NCI-H2081 (cell line): ENCODE measurements at places on chromosomes 5 and 9.
A peak's percentile ranks its signal among the peaks of the same experiment; 100 is the strongest.

DNA sequence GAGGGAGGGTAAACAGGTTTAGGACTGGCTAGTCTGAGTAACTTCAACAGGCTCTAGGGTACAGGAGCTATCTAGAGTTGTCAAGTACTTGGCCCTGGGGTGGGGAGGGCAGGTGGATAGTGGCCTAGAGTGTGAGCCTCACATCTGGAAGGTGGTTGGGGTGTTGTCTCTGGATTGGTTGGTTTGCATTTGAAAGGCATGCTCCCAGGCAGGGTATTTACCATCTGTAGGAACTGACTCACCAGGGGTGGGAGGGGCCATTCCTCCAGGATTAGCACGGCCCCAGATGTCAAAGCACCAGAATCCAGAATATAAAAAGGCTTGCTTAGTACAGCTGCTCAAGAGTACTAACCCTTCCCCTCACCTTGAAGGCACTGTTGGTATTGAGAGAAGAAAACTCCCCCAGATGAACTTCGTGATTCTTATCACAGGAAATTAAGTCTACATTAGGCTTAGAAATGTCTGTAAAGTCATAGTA is 193.3 kb downstream of the NTRK2 start:
- DNase-seq, result no peak

DNA sequence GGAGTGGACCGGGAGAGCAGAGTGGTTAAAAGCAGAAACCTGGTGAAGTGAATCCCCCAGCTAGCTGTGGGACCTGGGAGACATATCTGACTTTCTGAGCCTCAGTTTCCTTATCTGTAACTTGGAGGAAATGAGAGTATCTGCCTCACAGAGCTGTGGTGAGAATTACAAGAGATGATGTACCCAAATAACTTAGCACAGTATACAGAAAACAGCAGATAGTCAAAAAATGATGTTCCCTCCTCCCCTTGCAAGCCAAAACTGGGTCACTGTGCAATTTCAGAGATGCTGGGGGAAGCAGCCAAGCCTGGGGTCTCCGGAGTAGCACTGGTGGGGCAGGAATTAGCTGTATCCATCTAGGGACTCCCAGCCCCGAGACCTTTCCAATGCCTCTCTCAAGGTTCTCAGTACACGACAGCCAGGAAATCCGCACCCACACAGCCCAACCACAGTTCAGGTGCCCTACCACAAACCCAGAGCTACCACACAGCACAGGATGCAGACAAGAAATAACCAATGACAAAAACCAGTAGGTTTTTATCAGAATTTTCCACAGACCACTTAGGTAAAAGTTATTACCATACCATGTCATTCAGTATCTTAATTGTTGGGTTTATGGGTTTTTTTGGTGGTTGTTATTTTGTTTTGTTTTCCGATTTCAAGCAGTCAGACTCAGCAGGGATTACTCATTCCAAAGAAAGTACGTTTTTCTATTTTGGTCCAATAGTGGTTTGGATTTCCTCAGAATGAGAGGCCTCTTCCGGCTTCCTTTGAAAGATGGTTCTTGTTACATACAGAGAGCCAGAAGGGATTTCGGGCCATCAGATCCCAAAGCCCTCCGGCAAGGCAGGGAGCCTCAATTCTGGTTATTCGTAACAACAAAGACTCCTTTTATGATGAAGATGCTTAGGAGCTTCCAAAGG is 4.9 kb upstream of the HRH2 start:
- DNase-seq, result no peak

GRCh38 chr5:61205013-61205412 is 42.7 kb upstream of the SMIM15 start:
- no peak for DNase-seq

- no peak for DNase-seq
These were observed 98.6 kb upstream of the IER5L start for GRCh38 chr9:129276486-129277230.

DNA sequence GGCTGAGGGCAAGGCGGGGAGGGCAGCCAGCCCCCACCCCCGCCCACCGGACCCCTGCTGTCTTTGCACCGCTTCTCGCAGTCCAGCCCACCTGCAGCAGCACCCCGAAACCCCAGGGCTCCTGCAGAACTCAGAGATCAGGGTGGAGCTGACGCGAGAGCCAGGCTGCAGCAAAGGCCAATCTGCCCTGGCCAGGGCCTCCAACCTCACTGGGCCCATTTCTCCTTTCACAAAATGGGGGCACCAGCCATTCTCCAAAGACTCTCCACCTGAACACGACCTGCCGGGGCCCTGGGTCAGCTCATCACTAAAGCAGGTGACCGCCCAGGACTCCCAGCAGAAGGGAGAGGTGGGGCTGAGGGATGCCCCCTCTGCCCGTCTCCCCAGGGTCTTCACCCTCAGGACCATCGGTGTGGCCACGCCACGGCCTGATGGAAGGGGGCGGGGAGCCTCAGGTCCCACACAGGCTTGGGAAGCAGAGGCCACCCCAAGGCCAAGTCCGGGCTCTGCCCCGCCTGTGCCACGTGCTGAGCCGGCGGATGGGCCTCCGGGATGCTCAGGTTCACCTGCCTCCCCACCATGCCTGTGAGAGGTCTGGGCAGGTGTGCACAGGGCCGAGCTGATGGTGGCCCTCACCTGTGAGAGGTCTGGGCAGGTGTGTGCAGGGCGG is 13.1 kb downstream of the NACC2 start:
- DNase-seq, result no peak

- no peak for DNase-seq
These were observed 366.0 kb downstream of the KDM4C start for GRCh38 chr9:7123743-7124142.

GRCh38 chr5:59115345-59115744 is 532.5 kb downstream of the RAB3C start:
- DNase-seq, result no peak

GRCh38 chr5:15669826-15670225 is 169.8 kb downstream of the FBXL7 start:
- DNase-seq, result no peak

DNA sequence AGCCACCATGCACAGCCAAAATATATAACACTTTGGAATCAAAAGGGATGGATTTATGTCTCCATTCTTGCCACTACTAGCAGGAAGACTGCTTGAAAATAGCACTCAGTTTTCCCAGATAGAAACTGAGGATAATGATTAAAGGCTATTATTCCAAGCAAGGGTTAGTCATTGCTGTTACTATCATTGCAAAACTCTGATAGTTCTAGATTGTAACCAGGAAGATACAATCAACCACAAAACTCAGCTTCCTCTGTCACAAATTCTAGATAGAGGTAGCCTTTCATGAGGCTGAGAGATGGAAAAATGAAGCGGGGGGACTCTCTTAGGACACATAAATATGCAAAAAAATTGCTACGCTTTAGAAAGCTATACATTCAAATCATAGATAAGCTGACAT is 3.1 kb downstream of the ANXA1 start:
- no peak for DNase-seq

- no peak for DNase-seq
These were observed 137.1 kb downstream of the SUSD1 start for GRCh38 chr9:112038017-112038408.

- no peak for DNase-seq
These were observed 5.9 kb downstream of the TEX10 start for GRCh38 chr9:100346836-100347235.

GRCh38 chr9:7944572-7944971 is 145.0 kb upstream of the DMAC1 start:
- DNase-seq, result peak; percentile 14

DNA sequence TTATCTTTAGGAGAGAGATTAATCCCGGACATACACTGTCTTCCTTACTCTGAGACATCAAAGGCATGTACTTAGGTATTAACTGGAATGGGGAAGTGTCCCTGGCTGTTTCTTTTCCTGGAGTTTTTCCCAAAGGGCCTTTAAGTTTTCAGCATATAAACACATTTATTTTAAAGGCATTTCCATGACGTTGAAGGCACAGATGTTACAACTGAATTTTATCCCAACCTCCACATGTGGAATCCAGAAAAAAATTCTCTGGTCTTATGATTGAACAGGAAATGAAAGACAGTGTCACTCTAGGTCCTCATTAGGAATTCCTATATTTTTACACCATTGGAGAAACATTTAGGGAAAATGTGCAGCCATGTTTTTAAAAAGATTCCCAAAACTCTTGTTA is 41.6 kb upstream of the SHOC1 start:
- no peak for DNase-seq

- DNase-seq, result no peak
These were observed 365.0 kb downstream of the DMRT2 start for GRCh38 chr9:1415146-1415545.

DNA sequence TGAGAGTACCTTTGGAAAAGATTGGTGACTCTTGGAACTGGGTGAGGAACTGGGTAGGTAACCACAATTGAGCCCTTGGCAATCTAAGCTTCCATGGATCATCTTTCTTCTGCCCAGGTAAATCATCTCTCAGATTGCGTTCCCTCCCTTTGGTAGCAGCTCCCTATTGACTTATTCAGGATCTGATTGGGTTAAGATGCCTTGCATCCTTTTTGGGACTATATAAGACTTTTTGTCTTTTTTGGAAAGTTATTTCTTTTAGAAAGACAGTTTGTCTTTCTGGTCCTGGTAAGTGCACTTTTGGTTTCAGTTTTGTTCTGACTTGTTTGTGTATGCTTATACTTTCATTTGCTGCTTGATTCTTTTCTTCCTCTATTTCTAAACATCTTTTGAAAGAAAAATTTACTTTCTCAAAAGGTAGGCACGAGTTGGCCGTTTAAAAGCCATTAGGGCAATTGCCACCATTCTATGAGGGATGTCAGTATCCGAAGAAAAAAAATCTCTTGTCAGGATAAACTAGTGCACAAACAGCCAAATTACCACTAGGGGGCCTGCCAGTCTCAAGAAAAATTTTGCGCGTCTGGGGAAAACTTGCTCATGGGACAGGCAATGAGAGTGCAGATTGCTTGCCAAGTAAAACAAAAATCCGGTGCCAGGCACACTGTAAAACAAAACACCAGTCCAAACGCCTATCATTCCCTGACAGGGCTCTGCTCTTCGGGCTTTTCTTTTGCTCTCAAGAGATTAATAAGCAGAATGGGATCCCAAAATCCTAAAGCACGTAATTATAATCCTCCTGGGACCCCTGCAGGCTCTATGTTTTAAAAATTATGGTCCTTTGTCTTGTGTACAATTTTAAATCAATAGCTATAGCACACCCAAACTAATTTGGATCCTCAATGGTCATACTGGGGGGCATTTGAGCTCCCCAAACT is 12.8 kb downstream of the OR1J1 start:
- peak; percentile 89 for DNase-seq
